CD4-positive, alpha-beta T cell treated with Interferon gamma for 1 hour (primary cell): ENCODE measurements at places on chromosomes 12 and 14.

DNA sequence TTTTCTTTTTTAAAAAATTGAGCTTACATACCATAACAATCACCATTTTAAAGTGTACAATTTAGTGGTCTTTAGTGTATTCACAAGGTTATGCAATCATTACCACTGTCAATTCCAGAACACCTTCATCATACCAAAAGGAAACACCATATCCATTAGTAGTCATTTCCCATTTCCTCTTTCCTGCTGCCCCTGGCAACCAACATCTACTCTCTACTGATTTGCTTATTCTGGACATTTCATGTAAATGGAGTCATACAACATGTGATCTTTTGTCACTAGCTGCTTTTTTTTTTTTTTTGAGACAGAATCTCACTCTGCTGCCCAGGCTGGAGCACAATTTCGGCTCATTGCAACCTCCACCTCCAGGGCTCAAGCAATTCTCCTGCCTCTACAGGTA lies 66.8 kb upstream of the CFL2 start:
- DNase-seq = no peak

- no peak for DNase-seq
Observed at GRCh38 chr14:99380402-99380801, 100.3 kb downstream of the SETD3 start.

GRCh38 chr14:90607141-90607540 lies 209.1 kb downstream of the TTC7B start:
- DNase-seq = no peak

- DNase-seq = no peak
Observed at GRCh38 chr12:132502149-132502881, 12.4 kb downstream of the FBRSL1 start.

- DNase-seq = no peak
Observed at GRCh38 chr12:128815779-128816642, 7.7 kb downstream of the SLC15A4 start.

DNA sequence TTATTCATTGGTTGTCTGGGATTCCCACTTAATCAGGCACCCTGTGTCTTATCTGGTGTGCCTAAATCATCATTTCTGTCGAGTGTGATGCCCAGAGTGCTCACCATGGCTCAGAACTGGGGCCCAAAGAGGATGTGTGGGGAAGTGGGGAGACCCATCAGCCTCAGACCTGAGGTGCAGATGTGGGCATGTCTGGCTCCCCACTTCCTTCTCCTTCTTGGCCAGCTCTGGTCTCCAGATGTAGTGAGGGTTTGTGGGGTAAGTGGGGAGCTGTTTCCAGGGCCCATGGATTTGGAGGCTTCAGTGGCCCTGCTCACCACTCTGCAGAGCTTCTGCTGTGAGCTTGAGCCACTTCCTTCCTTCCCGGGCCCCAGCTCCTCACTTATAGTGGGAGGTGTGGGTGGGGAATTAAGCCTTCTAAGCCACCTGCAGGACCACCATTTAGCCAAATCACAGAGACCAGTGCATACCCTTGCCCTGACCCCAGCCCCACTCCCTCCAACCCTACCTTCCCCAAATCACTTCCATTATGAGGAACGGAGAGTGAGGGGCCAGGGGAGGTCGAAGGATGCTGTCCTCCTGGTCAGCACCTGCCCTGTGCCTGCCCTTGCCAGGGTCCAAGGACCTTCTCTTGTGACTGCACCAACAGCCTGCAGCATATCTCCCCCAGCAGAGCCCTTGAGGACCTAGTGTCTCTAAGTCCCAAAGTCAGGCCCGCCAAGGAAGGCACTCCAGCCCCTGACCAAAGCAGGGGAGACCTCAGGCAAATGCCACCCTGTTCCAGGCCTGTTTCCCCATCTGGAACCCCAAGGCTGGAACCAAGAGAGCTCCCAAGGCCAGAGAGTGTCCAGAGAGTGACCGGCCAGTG lies 278.2 kb upstream of the RTL1 start:
- DNase-seq = no peak

DNA sequence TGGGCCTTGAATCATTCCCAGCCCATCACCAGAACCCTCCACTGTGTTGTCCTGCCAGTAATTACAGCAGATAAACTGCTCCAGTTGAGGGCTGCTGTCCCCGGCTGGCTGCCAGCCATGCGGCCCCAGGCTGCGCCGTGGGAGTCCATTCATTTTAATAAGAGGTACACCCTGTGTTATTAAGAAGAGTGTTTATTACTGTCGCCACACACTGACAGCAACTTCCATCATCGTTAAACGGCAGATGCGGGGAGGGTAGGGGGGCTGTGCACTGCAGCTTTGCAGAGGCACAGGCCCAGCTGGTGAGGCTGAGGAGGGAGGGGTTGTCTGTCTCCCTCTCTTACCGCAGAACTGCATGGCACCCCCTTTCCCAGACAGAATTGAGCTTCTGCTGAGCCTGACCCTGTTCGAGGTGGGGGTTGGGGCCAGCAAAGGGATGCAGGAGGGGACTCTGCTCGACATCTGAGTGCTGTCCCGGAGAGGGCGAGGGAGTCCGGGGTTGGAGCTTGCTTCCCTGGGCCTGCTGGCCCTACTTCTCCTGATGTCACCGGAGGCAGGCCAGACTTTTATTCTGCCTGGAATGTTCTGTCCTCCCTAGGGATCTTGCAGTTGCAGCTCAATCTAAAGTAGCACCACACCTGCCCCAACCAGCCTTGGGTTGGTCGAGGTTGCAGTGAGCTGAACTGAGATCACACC lies 33.8 kb upstream of the GPATCH2L start:
- DNase-seq = no peak

DNA sequence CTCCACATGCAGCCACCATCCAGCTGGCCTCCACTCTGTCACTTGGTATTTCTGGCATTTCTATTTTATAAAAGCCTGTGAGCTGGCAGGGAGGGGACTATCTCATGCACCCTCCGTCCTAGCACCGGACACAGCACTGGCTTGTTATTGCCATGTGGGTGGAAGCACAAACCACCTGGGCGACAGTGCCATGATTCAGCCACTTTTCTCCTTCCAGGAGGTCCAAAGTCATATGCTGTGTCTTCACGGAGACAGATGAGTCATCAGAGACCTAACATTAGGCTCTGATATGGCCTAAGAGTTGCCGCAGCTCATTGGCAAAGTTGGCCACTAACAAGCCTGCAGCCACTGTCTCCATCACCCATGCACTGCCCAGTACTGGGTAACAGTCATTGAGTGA lies 1123.0 kb downstream of the VRK1 start:
- no peak for DNase-seq

DNA sequence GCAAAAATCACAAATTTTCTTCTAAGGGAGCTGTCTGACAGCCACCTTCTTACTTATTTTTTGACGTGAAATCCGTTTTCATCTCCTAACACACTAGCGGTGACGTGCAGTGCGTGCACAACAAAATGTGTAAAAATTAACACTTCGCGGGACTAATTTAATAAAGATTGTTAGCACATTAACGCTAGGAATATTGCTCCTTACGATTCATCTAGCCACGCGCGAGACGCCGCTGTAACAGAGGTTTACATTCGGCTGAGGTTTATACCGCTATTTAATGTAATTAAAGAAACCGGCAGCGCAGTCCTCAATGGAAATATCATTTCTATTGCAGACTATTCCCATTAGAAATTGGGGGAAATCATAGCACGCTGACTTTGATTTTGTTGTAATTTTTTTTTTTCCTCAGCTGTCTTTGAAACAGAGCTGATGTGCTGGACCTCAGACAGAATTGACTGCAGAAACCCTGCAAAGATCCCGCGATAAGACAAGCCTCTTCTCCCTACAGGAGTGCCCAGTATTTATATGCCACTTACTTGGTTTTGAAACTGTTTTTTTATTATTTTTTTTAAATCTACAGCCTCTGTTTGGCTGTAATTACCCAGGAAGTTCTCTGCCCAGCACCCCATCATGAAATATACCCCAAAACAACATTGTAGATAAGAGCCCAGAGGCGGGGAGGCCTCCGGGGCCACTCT lies 31.2 kb downstream of the BCL11B start:
- DNase-seq = no peak

GRCh38 chr12:15172060-15172822 lies 49.0 kb downstream of the RERG start:
- DNase-seq = no peak

DNA sequence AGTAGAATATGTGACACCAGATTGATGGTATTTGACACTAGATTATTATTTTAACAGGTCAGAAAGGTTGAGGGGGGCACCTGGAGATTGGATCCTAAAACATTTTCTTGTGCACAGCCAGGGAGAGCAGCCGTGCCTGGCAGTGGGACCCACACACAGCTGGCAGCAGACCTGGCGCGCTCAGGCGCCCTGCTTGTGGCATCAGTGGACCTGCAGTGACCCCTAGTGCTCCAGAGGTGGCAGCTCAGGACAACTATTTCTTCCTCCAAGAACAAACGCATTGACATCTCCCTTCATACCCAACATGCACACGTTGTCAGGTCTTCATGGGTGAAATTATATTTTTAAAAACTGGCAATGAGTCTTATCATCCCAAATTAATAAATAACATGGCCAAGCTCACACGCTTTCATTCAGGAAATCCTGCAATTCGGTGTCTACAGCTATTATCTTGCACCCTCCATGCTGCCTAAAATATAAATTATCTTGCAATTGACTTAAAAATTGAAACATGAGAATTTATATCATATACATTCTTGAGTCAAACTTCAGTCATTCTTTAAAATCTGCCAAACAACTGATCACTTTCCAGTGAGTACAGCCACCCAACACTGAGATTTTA lies 7.7 kb upstream of the TMEM132D start:
- no peak for DNase-seq

- DNase-seq = no peak
Observed at GRCh38 chr12:114935658-114936057, 251.7 kb upstream of the TBX3 start.

GRCh38 chr12:120100630-120101029 lies 15.9 kb downstream of the RAB35 start:
- DNase-seq = no peak

DNA sequence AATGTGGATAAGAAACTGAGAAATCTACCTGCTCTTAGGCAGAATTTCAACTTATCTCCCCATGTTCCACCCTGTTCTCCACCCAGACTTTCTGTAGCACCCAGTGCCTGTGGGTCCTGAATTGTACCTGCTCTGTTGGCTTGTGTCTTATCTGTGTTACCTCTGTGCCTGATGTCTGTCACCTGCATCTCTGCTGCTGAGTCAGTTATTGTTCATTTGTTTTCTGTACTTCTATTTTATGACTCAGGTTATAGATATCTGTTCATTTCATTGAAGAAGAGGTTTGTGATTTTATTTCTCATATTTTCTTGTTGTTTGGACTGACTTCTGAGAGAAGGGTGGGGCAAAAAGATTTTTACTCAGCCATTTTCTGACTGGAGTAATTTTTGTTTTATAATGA lies 11.7 kb downstream of the SOCS4 start:
- no peak for DNase-seq

GRCh38 chr12:12088761-12089160 lies 18.0 kb downstream of the BCL2L14 start:
- DNase-seq = no peak

DNA sequence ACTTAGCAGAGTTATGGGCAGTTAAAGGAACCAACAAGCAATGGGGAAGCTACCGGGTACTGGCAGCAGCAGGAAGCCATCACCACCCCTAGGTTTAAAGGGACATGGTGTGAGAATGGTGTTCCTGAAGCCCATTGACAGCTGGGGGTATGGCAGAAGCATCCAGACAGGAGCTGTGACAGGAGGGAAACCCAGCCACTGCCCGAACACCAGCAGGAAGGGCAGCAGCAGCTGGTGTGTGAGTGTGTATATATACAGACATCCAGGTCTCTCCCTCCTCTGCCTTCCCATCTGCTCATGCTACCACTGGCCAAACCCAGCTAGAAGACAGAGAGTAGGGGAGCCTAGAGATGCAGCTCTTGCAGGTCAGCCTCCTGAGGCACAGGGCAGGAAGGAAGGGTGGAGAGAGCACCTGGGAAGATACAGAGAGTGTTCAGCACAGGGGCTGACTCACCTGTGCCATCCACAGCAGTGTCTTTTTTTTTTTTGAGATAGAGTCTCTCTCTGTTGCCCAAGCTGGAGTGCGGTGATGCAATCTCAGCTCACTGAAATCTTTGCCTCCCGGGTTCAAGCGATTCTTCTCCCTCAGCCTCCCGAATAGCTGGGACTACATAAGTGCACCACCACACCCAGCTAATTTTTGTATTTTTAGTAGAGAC lies 9.2 kb upstream of the ADCK1 start:
- no peak for DNase-seq

DNA sequence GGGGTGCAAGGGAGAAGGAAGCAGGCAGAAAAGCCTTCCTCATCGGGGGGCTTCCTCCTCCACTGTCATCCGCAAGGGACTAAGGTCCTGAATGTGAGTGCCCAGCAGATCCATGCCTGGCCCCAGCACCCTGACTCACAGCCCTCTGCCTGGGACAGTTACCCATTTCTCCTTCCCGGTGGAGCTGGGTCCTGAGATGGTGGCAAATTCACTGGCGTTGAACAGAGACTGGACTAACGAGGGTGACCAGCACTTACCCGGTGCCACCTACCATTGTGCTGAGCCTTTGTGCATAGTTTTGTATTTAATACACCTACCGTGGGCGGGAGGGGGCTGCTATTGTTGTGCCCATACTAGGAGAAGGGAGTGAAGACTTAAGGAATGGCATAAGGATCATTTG lies 30.9 kb upstream of the PLEKHG6 start:
- no peak for DNase-seq

DNA sequence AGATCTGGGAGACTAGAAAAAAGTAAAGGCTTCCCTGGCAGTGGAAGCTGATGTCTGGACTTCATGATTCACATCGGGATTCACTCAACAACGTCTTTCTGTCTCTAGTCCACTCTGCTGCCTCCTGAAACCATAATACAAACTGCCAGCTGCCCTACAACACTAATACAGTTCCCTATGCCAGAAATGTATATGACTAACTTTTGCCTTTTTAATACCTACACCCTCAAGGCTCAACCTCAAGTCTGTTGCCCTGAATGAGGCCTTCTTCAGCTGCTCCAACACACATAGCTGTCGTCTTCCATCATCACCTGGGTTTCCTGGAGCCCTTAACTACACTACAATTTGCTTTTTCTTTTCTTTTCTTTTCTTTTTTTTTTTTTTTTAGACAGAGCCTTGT lies 182.7 kb upstream of the BCL2L14 start:
- no peak for DNase-seq

DNA sequence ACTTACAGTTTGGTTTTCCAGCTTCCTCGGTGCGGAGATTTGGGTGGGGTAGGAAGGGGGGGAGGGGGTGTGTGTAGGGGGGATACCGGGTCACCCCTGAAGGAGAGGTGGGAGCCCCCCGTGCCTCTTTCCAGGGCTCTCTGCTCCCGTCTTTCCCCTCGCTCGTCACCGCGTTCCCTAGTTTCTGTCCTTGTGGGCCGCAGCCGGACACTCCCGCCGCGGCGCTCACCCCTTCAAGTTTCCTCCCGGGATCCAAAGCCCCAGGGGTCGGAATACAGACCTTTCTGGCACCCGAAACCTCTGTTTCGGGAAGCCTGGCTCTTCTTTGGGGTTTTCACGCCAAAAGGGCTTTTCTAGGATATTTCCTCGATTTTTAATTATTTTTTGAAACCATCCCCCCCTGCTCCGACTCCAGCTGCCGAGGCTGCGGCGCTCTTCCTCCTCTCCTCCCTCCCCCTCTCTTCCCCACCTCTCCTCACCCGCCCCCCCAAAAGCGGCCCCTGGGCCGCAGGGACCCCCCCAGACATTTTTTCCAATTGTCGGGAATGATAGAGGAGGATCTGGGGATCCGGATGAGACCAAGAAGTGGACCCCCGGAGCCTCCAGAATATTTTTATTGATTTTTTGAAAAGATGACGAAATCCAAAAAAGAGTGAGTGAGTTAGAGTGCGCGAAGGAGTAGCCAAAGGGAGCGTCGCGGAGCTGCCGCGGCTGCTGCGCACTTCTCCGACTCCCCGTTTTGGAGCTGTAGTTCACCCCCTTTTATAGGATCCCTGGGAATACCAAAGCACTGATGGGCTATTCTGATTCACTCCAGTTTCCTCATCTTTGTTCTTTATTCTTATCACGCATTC lies 1.7 kb downstream of the CCND2 start:
- DNase-seq = no peak
